ENCODE measurements at places on chromosomes 1 and 21.

- DNase-seq: no peak
Measured at GRCh38 chr1:7343882-7344281, 427.2 kb upstream of the VAMP3 start.

- DNase-seq: no peak
Measured at GRCh38 chr1:96253246-96254035, 468.1 kb upstream of the PTBP2 start.

- DNase-seq: no peak
Measured at GRCh38 chr1:234000557-234001041, 96.1 kb downstream of the SLC35F3 start.

DNA sequence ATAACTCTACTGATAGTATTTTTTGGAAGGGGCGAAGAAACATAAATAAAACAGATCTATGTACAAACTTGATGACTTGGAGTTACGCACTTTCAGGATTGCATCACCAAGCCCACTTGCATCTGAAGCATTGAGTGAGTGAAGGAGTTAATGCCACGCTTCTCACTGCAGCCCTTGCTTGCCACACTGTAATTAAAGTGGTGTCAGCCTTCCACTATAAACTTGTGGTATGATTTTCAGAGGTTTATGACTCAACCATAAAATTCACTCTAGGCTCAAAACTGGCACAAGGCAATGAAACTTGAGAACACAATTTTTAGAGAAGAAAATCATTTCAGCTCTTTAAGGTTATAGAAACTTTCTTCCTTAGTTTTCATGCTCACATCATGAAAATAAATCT lies 93.9 kb upstream of the PRMT6 start:
- no peak for DNase-seq

- DNase-seq: no peak
Measured at GRCh38 chr1:248733566-248733965, 22.0 kb downstream of the LYPD8 start.
